Thyroid gland (tissue), 4 donors: ENCODE measurements at places on chromosomes 6 and 20. TPM values are rescaled to one million over a fixed set of nuclear protein-coding genes. Genes with fewer than 3 reads are reported as not detected.

GRCh38 chr6:106434530-106434929, 74.0 kb downstream of the CRYBG1 start:
- H3K4me3 ChIP-seq: no peak overlapping the region
- no peaks in the 10 kb centered on the region for H3K36me3 ChIP-seq
- no peak overlapping the region for H3K27ac ChIP-seq
- no peaks in the 10 kb centered on the region for H3K27me3 ChIP-seq
- DNase-seq: no peak

Gene ERVFRD-1
- total RNA-seq: not detected

Gene SPATS1
- total RNA-seq: not detected

Gene HLA-DQB2
- not detected for total RNA-seq
